Fibroblast of skin of left quadriceps (primary cell): ENCODE measurements at places on chromosomes 4 and X.
A peak's percentile ranks its signal among the peaks of the same experiment; 100 is the strongest.

DNA sequence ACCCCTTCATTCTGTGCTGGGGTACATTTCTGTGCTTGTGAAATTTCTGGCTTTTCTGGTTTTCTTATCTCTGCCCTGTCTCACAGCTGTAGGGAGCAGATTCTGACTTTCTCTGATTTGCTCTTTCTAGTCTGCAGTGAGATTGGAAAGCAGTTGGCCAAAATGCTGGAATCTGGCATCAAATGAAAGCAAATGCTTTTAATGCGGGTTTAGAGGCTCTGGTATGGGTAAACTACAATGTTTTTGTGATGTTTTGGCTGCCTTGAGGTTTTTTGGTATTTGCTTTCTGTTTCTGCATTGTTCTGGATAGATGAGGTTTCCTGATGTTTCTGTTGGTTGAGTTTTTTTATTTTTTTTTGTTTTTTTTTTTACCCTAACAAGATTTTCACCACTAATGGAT is 23.8 kb downstream of the SMIM20 start:
- peak; percentile 48 for DNase-seq

- no peak for DNase-seq
Measured at GRCh38 chrX:121558886-121559285, 511.5 kb downstream of the GLUD2 start.

DNA sequence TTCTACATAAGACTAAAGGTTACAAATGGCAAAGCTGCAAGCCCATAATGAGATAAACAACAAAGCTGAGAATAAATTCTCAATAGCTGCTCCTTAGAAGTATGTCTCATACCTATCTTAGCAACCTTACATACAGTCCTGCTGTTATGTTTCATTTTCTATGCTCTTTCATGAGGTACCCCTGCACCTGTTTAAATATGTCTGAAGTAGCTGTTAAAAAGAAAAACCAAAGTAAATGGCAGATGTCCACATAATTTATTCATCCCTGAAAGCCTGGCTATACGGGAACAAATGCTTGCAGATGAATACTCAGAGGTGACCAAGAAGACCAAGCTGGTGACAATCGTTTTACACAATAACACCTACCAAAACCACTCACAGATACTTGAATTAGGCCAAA is 22.5 kb downstream of the PPA2 start:
- no peak for DNase-seq

DNA sequence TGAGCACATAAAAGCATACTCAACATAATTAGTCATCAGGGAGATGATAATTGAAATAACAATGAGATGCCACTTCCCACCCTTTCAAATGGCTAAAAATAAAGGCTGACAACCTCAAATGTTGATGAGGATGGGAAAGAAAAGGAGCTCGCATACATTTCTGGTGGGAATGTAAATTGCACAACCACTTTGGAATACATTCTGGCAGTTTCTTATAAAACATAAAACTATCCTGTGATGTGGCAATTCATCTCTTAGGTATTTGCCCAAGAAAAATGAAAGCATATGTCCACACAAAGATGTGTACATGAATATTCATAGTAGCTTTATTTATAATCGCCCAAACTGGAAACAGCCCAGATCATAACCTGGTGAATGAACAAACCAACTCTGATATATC is 687 bp upstream of the ZNF275 start:
- peak; percentile 53 for DNase-seq
